Activated CD4-positive, CD25-positive, alpha-beta regulatory T cell treated with anti-CD3 and anti-CD28 coated beads, Interleukin-2, amount 50 U/mL, for 72 hours (primary cell): ENCODE measurements at places on chromosomes 7 and 10.

GRCh38 chr7:121262221-121262620 is 66.6 kb upstream of the WNT16 start:
- no peak for DNase-seq

DNA sequence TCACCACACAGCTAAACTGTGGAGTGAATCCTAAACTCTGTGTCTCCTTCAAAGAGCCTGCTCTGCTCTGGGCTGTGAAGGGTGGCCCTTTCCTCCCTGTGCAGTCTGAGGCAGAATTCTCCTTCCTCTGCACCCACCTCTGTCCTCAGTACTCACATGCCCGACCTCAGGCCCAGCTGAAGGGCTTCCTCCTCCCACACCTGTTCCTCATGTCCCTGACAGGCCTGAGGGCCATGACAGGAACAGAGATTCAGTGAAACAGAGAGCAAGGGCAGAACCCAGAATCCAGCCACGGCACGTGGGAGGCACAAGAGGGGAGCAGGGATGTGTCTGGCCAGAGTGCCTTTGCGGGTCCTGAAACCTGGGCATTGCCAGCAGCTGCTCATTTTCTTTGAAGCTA is 13.9 kb downstream of the CREB3L2 start:
- no peak for DNase-seq

GRCh38 chr7:140079121-140079536 is 16.4 kb upstream of the PARP12 start:
- no peak for DNase-seq

DNA sequence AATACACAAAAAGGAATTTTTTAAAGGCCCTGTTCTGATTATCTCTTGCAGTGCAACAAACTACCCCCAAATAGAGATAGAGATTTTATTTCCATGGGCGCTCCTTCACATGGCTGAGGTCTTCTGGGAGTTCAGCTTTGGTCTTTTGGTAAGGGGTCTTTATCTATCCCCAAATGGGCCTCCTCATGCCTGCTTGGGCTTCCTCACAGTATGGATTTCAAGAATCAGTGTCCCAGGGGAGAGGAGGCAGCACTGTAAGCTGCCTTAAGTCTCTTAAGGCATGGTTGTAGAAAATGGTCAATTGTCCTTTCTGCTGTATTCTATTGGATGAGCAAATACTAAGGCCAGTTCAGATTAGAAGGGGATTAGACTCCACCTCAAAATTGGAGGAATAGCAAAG is 966.2 kb downstream of the TYW1 start:
- DNase-seq = no peak

GRCh38 chr7:16839646-16840045 is 34.8 kb upstream of the AGR2 start:
- no peak for DNase-seq
